ENCODE measurements at places on chromosomes 11 and 22. TPM values are rescaled to one million over a fixed set of nuclear protein-coding genes. Genes with fewer than 3 reads are reported as not detected.

GRCh38 chr11:36300650-36301049 lies 4.6 kb downstream of the PRR5L start:
- peak; percentile 61 for DNase-seq

The XKR3 gene
- total RNA-seq = not detected

The OR2AG2 gene
- total RNA-seq = 0.84 TPM

DNA sequence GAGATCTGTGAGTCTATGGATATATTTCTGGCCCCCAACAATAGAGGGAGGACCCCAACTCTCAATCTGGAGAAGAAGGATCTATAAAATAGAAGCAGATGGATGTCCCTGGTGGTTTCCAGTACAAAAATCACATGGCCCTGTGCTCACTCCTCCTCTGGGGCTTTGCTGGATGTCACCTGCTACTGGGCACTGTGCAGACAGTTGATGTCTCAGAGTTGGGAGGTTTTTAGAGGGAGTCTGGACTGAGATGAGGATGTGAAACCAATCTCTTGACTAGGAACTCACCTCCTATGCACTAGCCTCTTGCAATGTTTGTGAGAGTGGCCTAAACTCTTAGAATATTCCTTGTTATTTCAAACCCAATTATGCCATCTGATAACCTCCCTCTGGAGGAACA lies 107.2 kb downstream of the SCN3B start:
- no peak for DNase-seq

- no peak for DNase-seq
Measured at GRCh38 chr11:78099666-78100065, 20.0 kb upstream of the NDUFC2 start.

DNA sequence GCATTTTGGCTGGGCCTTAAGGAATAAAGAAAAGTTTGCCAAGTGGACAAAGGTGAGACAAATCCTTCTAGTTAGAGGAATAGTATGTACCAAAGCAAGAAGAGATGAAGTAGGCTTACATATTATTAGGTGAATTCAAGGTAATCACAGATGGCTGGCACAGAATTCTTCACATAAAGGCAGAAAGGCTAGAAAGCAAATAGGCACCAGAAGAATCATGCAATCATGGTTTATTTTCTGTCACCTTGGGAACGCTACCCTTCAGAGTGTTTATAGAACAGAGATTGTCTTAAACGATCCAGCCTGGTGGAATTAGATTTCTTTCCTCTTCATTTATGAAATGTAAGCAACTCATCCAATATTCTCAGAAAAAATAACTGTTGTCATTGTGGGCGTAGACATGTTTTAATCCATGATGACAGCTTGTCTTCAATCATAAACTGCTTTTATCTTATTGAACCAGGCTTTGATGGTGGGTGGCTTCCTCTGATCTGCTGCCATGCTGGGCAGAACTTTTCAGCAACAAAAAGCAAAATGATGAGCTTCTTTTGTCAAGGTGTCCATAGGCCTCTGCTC lies 49.0 kb upstream of the CSNK2A3 start:
- DNase-seq = no peak

The CDC42BPG gene
- total RNA-seq = not detected

DNA sequence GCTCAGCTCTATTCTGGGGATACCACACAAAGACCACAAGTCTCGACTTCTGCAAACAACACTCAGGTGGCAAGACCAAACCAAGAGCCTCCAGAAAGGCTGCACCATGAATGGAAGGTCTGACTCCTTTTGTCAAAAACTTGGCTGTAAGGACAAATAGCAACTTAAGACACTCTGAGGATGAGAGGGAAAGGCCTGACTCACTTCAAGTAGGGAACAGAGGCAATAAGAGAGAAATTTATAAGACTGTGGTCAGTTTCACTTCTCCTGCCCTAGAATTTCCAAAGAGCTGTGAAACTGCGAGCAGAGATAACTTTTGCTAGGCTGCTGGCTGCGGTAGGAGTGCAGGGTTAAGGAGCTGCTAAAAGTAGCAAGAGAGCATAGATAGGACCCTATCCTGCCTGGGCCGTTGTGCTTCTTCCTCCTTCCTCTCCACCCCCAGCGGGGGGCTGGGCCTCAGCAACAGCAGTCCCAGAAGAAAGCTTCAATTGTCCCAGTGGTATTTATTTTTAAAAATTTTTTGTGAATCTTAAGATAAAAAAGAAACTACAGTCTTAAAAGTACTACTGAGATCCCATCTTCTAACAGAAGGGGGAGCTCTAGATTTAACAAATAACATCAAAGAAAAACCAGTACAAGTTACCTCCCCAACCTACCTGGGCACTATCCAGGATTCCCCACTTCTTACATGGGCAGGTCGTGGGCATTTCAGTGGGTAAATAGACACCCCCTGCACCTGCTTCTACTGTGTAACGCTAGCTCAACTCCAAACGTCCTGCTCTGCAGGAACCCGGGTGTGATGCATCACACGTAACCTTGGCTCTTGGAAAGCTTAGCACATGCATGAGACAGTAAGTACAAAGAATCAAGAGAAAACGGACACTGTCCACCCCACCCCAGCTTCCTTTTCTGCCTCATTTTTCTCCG lies 66.4 kb downstream of the SGSM3 start:
- DNase-seq = peak; percentile 41

The NLRP14 gene
- 0.12 TPM for total RNA-seq

GRCh38 chr11:122042981-122043380 lies 73.0 kb downstream of the BLID start:
- no peak for DNase-seq

DNA sequence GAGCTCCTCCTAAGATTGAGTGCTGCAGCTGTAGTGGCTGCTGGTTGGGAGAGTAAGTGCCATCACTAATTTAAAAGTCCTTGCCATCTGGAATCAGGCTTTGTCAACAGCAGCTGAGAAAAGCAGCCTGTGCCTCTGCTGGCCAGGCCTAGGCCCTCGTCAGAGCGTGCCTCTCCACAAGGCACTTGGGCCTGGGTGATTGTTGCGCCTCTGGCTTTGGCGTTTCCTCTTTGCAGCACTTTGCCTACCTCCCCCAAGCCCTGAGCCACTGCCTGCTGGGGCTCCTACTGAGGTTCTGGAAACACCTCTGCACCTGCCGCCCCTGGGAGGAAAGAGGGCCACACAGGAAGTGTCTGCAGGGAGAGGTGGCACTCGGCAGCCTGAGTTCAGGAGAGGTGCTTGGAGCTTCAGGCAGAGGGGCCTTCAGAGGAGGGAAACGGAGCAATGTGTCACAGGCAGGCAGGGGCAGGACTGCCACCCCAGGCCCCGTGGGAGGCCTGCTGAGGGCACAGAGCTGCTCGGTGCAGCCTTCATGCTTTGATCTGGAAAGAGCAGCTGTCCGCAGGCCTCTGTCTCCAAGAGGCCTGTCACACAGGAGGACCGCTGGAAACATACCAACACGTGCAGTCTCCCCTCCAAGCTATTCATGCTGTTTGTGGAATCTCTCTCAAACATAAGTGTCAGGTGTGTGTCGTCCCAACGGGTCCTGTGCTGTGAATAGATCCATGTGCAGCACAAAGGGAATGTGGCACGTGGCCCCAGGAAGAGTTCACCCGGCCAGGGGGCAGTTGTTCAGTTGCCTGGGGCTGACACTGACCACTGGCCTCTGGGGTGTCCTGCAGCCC lies 61.5 kb upstream of the EMID1 start:
- no peak for DNase-seq

DNA sequence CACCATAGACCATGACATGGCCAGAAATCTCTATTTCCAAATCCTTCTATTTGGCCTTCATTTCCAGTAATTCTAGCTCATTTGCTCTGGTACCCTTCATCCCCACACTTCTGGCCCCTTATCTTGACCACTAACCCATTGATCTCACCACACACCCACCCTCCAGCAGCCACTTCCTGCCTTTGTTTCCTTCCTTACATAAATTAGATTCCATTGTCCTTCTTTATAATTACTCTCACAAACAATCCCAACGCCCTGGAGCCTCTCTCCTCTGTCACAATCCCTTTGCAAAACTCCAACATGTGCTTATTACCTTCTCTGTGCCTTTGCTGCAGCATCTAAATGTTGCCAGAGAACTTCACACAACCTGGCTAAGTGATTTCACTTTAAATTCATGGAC lies 14.8 kb downstream of the APLNR start:
- DNase-seq = no peak

- DNase-seq = no peak
Measured at GRCh38 chr11:60977836-60978235, 6.4 kb downstream of the CD6 start.
